ENCODE measurements at places on chromosomes 2 and 18.

GRCh38 chr18:37322492-37323035 lies 243.0 kb downstream of the CELF4 start:
- DNase-seq, result peak; percentile 12

- no peak for DNase-seq
Measured at GRCh38 chr2:58146707-58147106, 94.4 kb downstream of the FANCL start.

- no peak for DNase-seq
Measured at GRCh38 chr18:44143072-44143471, 537.6 kb upstream of the SETBP1 start.

- no peak for DNase-seq
Measured at GRCh38 chr2:108074946-108075345, 88.6 kb downstream of the SLC5A7 start.

GRCh38 chr18:11857177-11857887 lies 6.1 kb downstream of the CHMP1B start:
- peak; percentile 15 for DNase-seq

GRCh38 chr2:174731546-174731945 lies 32.7 kb downstream of the CHRNA1 start:
- no peak for DNase-seq

DNA sequence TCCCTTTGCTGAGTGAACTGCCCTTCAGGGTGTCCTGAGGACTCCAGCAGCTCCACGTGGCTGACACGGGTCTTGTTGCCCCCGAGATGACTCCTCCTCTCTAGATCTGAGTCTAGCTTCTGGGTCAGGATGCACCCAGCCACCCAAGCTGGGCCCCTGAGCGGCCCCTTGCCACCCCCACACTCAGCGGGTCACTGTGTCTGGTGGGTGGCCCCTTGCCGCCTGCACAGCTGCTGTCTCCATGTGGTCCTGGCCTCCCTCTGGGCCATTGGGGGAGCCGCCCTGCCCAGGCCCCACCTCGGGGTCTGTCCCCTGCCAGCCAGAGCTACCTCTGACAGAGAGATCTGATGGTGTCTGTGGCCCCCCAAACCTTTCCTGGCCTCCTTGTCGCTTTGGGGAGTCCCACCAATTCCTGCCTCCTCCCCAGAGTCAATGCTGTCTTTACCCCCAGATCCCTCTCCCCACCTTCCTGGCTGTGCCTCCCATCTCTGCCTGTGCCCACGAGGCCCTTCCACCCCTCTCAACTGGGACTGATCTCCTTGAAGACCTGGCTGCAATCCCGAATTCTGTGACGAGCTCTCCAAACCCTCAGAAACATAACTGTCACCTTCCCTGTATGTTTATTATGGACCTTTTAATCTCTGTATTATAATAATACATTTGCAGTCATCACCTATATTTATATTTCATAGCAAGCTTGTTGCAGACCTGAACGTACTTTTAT lies 46.5 kb downstream of the TWIST2 start:
- no peak for DNase-seq

DNA sequence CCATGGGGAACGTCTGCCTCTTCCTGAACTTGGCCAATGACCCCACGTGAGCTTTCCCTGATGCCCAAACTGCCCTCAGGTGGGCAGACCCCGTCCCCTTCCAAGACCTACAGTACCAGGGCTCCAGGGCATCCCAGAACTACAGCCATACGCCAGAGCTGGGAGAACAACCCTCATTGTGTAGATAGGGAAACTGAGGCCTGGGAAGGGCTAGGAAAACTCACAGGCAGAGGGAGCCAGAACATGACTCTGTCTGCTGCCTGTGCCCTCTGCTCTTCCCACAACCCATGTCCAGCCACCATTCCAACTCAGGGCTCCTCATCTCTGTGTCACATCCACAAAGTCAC lies 16.8 kb upstream of the ANKRD53 start:
- DNase-seq, result no peak

GRCh38 chr2:149068225-149068995 lies 29.9 kb downstream of the LYPD6B start:
- DNase-seq, result no peak

DNA sequence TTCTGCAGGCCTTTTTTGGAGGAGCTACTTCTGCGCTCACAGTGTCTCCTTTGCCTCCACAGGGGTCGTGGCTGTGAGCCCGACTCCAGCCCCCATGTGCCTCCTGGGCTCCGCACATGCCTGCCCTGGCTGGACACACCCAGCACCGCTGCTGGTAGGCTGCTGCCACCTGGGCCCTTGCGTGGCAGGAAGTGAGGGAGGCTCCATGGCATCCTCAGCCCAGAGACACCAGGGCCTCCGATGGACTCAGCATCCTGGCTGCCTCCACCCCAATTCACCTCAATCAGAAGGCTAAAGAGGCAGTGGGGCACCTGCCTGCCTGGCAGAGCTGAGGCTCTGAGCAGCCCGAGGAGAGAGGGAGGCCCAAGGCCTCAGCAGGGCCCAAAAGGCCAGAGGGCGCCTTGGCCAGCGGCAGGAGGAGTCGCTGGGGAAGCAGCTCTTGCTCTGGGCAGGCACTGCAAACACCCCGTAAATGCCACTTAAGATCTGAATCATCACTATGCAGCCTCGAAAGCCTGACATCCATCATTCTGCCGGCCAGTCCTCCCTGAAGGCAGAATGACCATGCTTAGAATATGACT lies 68.3 kb upstream of the OTOS start:
- DNase-seq, result no peak

DNA sequence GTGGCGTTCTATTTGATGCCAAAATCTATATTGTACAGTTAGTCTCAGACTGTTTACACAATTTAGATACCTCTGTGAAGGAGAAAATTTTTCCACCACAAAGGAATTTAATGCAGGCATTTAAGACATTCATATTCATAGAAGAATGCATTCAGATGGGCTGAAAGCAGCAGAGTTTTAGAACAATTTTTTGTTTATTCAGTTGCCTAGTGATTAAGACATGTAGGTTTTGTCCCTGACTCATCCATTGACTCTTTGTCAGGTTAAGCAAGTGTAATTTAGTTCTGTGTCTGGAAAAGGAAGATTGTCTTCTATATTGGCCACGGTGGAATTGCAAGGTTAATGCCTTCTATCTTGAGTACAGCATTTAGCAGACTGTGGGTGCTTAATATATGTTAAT lies 515.0 kb downstream of the PARD3B start:
- DNase-seq, result no peak

DNA sequence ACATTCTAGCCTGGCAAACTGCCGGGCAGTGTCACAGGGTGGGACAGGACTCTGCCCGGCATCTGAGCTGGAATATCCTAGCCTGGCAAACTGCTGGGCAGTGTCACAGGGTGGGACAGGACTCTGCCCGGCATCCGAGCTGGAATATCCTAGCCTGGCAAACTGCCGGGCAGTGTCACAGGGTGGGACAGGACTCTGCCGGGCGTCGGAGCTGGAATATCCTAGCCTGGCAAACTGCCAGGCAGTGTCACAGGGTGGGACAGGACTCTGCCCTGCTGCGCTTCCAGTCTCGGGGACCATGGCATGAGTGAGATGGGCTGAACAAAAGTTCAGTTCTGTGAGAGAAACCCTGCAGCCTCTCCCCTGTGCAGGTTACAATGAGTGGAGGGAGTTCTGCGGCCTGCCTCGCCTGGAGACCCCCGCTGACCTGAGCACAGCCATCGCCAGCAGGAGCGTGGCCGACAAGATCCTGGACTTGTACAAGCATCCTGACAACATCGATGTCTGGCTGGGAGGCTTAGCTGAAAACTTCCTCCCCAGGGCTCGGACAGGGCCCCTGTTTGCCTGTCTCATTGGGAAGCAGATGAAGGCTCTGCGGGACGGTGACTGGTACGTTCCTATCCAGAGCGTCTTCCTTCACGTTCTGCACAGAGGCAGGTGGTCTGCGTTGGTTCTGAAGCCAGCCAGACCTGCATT lies 80.3 kb downstream of the TPO start:
- no peak for DNase-seq

GRCh38 chr18:23593720-23594119 lies 7.4 kb upstream of the NPC1 start:
- DNase-seq, result no peak

- DNase-seq, result no peak
Measured at GRCh38 chr18:36610661-36611060, 218.1 kb downstream of the TPGS2 start.

- no peak for DNase-seq
Measured at GRCh38 chr2:33264766-33265165, 211.7 kb upstream of the RASGRP3 start.

DNA sequence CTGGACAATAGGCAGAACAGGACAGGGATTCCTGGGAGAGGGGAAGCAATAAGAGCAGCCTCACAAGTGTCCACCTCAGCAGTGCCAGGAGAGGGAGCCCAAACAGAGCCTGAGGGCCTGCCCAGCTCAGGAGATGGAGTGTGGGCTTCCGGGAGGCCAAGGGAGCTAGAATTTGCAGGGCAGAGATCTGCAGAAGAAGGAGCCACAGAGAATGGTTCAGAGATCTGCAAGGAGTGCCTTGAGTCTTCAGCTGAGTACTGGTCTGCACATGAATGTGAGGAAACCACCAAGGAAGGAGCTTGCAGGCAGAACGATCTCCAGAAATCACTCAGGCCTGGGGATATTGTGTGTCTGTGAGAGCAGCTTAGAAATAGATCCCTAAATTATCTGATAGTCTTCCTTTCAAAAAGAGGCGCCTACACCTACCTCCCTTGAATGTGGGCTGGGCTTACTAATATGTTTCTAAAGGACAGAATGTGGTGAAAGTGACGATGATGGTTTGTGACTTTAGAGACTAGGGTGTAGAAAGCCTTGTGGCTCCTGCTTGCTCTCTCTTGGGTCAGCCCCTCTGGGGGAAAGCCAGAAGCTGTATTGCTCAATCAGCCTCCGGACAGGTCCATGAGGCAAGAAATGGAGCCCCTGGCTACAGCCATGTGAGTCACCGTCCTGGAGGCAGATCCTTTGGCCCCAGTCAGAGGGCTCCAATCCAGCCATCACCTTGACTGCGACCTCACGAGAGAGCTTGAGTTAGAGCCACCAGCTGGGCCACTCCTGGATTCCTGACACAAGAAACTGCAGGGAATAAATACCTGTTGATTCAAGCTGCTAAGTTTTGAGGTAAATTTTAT lies 7.6 kb upstream of the LPIN1 start:
- DNase-seq, result no peak

DNA sequence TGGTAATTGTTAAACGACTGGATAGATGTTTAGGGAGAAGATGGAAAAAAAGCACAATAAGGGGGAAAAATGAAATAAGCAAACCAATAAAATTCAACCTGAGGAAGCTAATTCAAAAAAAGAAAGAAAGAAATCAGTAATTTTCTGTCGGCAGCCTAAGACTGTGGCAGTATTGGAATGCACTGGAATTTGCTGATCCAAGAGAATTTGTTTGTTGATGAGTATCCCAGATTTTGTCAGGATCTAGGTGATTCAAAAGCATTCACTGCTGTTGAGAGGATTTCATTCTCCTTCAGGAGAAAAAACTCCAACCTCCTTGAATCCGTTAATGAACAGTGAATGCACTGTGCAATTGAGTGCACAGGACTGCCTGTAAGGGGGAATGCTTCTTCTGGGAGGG lies 546.7 kb downstream of the CNTNAP5 start:
- DNase-seq, result no peak

GRCh38 chr2:20622731-20623130 lies 28.2 kb downstream of the HS1BP3 start:
- DNase-seq, result no peak

GRCh38 chr2:234491281-234491680 lies 5.6 kb downstream of the ARL4C start:
- no peak for DNase-seq

DNA sequence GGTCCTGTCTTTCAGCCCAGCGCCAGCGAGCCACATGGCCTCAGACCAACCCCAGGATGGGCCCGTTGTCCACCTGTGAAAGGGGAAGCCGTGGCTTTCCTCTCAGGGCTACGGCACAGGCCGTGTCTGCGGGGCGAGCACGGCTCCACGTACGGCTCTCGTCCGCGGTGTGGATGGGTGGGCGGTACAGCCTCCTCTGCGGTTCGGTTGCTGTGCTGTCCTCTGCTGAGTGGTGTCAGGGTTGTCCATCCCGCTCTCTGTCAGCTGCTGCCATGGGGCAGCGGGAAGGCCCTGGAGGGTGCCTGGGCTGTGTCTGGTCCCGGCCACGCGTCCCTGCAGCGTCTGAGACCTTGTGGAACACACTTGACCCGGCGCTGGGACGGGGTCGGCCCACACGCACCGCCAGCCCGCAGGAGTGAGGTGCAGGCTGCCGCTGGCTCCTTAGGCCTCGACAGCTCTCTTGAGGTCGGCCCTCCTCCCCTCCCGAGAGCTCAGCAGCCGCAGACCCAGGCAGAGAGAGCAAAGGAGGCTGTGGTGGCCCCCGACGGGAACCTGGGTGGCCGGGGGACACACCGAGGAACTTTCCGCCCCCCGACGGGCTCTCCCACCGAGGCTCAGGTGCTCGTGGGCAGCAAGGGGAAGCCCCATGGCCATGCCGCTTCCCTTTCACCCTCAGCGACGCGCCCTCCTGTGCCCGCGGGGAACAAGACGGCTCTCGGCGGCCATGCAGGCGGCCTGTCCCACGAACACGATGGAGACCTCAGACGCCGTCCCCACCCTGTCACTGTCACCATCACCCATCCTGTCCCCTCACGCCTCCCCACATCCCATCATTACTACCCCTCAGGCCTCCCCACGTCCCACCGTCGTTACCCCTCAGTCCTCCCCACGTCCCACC lies 128.7 kb downstream of the NFATC1 start:
- DNase-seq, result no peak

- DNase-seq, result no peak
Measured at GRCh38 chr2:240131296-240131695, 4.8 kb downstream of the COPS9 start.

GRCh38 chr2:88318956-88319330 lies 133.6 kb downstream of the FOXI3 start:
- no peak for DNase-seq
